ENCODE measurements at places on chromosomes 7 and 10. TPM values are rescaled to one million over a fixed set of nuclear protein-coding genes. Genes with fewer than 3 reads are reported as not detected.

The CYP3A7 gene
- 0.08 TPM for polyA plus RNA-seq

The LIPN gene
- not detected for polyA plus RNA-seq

The SLC26A5 gene
- not detected for polyA plus RNA-seq

- no peaks in the 10 kb centered on the region for H3K27me3 ChIP-seq
- no peaks in the 10 kb centered on the region for H3K36me3 ChIP-seq
- DNase-seq, result no peak
- no peaks in the 10 kb centered on the region for H3K4me1 ChIP-seq
- H3K27ac ChIP-seq, result no peak overlapping the region
Measured at GRCh38 chr7:146701166-146701565, 584.6 kb downstream of the CNTNAP2 start.

DNA sequence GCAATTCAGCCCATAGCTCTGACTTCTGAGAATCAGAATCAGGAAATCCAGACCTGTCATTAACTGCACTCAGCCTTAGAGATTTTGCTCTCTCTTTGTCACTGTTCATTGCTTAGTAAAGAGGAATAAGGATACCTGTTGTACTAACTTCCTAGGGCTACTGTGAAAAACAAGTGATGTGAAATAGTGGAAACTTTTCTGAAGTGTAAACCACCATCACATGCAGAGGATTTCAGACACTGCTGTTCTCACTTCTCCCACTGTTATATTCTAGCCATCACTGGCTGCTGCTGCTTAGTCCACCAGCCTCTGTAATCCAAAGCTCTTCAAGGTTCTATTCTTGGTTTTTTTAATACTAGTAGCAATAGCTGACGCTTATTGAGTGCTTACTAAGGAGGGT, 129.6 kb upstream of the CCDC6 start:
- H3K27me3 ChIP-seq, result no peaks in the 10 kb centered on the region
- H3K27ac ChIP-seq, result no peak overlapping the region
- H3K36me3 ChIP-seq, result no peaks in the 10 kb centered on the region
- DNase-seq, result no peak

GRCh38 chr7:115678086-115678982, 352.2 kb downstream of the TFEC start:
- no peak overlapping the region for H3K4me3 ChIP-seq
- no peak overlapping the region for H3K27ac ChIP-seq
- no peak for DNase-seq
- H3K36me3 ChIP-seq, result no peaks in the 10 kb centered on the region

DNA sequence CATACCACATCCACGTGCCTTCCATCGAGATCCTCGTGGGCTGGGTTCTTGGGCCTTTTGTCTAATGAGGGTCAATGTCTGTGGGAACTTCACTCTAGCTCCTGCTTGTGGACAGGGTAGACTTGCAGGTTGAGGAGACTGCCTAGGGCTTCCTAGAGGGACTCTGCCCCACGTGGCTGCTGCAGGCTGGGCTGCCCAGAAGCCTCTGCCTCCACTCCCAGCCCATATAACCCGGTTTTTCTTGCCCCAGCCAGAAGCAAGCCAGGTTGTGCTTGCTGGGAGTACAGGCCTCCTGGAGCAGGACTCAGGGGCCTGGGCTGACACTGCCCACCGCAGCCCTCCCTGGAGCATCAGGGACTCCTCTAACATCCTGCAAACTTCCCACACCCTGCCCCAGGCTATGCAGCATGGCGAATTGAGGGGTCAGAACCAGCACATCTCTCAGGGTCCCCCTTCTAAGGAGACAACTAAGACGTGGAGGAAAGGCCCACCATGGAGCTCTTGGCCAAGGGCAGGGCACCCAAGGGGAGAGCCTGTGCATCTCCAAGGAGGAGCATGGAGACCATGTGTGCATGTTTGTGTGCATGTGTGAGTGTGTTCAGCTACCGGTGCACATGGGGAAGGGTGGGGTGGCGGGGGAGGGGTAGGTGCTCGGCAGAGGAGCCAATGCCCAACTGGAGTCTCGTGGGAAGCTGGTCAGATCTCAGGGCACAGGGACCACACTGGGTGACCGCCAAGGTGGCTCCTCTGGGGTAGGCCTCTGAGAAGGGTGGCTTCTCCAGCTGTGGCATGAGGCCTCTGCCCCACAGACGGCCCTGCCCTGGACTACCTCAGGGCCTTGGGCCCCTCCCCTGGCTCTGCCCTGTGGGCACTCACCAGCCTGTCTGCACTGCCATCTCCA, 62.6 kb downstream of the RASGEF1A start:
- H3K4me1 ChIP-seq, result peaks cover 5% of the 10 kb centered on the region
- H3K27me3 ChIP-seq, result no peaks in the 10 kb centered on the region
- H3K36me3 ChIP-seq, result no peaks in the 10 kb centered on the region
- no peak overlapping the region for H3K27ac ChIP-seq

- no peak overlapping the region for H3K27ac ChIP-seq
- no peaks in the 10 kb centered on the region for H3K4me1 ChIP-seq
- no peak overlapping the region for H3K4me3 ChIP-seq
Measured at GRCh38 chr10:1149793-1150637, 93.8 kb downstream of the WDR37 start.

DNA sequence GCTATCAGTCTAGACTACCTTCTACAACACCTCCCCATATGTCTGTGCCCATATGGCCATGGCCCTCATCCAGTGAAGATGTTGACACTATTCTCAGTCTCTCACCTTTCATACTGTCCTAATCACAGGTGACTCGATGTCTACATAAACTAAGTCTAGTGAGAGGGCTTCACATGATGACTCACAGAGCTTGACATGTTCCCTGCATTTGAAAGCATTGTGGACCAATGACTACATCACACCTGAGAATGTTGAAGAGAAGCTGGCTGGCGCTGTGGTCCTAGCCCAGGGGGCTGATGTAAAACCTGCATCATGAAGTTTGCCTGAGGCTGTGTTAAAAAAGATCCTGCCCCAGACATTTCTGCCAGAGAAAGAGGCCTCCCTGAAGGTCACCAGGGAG, 167.2 kb downstream of the NPSR1 start:
- H3K36me3 ChIP-seq, result no peaks in the 10 kb centered on the region
- no peaks in the 10 kb centered on the region for H3K4me1 ChIP-seq
- H3K27me3 ChIP-seq, result no peaks in the 10 kb centered on the region
- no peak overlapping the region for H3K4me3 ChIP-seq
- DNase-seq, result no peak
- H3K27ac ChIP-seq, result no peak overlapping the region

GRCh38 chr10:44306147-44306710, 78.7 kb downstream of the CXCL12 start:
- peaks cover 2% of the 10 kb centered on the region for H3K4me1 ChIP-seq
- H3K4me3 ChIP-seq, result no peak overlapping the region
- no peaks in the 10 kb centered on the region for H3K27me3 ChIP-seq
- DNase-seq, result no peak
- H3K27ac ChIP-seq, result no peak overlapping the region

- no peak overlapping the region for H3K27ac ChIP-seq
- H3K36me3 ChIP-seq, result no peaks in the 10 kb centered on the region
- no peak overlapping the region for H3K4me3 ChIP-seq
- H3K27me3 ChIP-seq, result no peaks in the 10 kb centered on the region
Measured at GRCh38 chr7:91824201-91824600, 56.3 kb downstream of the MTERF1 start.

DNA sequence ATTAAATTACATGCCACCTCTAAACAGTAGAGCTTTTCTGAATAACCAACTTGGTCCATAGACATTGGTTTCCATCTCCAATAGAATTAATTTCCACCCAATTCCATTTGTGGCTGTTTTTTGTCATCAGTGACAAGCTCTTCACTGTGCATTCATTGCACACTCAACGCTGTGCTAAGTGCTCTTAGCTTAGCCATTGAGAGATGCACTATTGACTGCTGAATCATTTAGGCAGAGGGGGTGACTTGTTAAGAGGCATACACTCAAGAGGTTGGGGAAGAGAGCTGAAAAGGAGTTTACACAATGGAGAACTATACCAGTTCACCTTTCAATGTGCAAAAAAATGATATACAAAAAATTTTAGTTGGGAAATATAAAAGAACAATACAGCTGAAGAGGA, 31.9 kb upstream of the CBLL1 start:
- H3K27ac ChIP-seq, result no peak overlapping the region
- no peaks in the 10 kb centered on the region for H3K27me3 ChIP-seq
- DNase-seq, result no peak
- H3K4me3 ChIP-seq, result no peak overlapping the region
- no peaks in the 10 kb centered on the region for H3K36me3 ChIP-seq
- no peaks in the 10 kb centered on the region for H3K4me1 ChIP-seq

DNA sequence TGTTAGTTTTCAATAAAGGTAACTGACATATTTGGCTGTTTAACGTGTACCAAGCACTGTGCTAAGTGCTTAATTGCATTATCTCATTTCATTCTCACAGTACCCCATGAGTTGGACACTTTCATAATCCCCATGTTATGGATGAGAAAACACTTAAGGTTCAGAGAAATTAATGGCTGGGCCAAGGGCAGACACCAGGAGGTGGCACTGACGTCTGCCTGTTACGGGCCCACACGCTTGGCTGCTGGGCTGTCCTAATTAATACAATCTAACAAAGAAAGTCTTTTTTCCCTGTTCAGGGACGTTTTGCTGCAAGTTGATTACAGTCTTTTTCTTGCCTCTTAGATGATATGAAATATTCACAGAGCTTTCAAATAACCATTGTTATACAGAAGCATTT, 16.1 kb downstream of the DYDC2 start:
- no peak overlapping the region for H3K4me3 ChIP-seq
- H3K27ac ChIP-seq, result no peak overlapping the region
- no peak for DNase-seq
- no peaks in the 10 kb centered on the region for H3K36me3 ChIP-seq
- no peaks in the 10 kb centered on the region for H3K4me1 ChIP-seq
